ENCODE measurements at places on chromosomes 3 and 15.
A peak's percentile ranks its signal among the peaks of the same experiment; 100 is the strongest.

GRCh38 chr3:195441992-195442572 lies 738 bp downstream of the ACAP2 start:
- peak; percentile 48 for DNase-seq

GRCh38 chr3:104190681-104191080 lies 1176.0 kb upstream of the ALCAM start:
- DNase-seq = no peak

GRCh38 chr15:25717457-25718168 lies 145.5 kb downstream of the ATP10A start:
- no peak for DNase-seq

GRCh38 chr3:32422943-32423342 lies 31.3 kb downstream of the CMTM7 start:
- no peak for DNase-seq

- no peak for DNase-seq
These were observed 21.2 kb downstream of the DUOX1 start for GRCh38 chr15:45150997-45151396.

GRCh38 chr15:78178064-78178463 lies 28.9 kb downstream of the IDH3A start:
- DNase-seq = no peak

- no peak for DNase-seq
These were observed 49.5 kb downstream of the ZPLD1 start for GRCh38 chr3:102484363-102484762.

DNA sequence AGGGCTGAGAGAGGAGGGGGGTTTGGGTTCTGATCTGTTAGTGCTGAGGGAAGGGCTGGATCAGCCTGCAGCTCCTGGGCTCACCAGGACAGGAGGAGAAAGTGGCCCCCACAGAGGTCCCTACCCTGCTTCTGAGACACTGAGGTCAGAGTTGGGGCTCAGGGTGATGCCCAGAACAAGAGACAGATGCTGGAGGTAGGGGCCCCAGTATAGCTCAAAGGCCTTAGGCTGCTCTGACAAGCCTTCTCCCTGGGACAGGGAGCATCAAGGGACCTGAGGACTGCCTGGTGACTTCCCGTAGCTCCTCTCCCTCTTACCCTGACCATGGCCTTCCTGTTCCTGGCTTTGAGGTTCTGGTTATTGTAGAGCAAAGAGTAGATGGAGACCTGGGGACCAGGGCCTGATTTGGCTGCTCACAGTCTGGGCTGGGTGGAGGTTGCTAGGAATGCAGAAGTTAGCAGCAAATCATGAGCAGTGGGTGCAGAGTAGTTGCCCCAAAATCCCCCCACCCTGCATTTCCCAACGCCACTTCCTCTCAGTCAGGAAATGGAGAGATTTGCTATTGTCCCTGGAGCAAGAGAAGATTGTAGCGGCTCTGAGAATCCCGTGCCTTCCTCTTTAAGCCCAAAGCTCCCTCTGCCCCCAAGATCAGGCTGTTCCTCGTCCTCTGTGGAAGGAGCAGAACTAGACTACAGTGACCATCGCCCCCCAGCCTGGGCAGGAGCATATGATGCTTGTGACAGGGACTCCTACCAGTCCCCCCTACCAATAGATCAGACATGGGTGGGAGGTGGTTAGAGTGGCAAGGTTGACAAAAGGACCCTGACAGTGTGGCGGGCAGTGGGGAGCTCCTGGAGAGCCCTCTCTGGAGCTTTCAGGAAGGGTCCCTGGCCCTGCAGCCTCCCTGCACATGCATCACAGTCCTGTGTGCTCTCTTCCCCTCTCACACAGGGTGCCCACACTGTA lies 47.4 kb upstream of the SEC22A start:
- no peak for DNase-seq

GRCh38 chr15:75721480-75721922 lies 8.9 kb upstream of the CSPG4 start:
- no peak for DNase-seq

DNA sequence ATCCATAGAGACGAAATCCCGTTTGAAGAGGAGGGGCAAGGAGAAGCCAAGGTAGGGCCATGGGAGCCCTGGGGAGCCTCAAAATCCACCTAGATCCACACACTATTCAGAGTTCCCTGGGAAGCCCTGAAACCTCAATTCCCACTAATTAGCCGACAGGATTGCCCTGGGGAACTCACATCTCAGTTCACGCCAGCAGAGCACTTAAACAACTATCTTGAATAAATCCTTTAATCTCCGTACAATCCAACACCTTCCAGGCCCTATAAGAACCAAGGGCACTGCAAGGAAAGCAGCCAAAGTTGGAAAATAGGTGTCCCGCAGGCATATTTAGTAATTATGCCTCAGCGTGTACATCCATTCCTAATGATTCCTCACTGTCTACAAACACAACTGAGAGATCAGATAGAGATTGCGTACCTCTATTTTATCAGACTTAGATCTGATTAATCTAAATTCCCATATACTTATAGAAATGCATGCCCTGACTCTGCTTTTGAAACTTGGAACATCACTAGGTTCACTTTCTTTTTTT lies 25.6 kb upstream of the EIF4A2 start:
- DNase-seq = no peak

- no peak for DNase-seq
These were observed 9.1 kb downstream of the CDAN1 start for GRCh38 chr15:42727750-42728381.

DNA sequence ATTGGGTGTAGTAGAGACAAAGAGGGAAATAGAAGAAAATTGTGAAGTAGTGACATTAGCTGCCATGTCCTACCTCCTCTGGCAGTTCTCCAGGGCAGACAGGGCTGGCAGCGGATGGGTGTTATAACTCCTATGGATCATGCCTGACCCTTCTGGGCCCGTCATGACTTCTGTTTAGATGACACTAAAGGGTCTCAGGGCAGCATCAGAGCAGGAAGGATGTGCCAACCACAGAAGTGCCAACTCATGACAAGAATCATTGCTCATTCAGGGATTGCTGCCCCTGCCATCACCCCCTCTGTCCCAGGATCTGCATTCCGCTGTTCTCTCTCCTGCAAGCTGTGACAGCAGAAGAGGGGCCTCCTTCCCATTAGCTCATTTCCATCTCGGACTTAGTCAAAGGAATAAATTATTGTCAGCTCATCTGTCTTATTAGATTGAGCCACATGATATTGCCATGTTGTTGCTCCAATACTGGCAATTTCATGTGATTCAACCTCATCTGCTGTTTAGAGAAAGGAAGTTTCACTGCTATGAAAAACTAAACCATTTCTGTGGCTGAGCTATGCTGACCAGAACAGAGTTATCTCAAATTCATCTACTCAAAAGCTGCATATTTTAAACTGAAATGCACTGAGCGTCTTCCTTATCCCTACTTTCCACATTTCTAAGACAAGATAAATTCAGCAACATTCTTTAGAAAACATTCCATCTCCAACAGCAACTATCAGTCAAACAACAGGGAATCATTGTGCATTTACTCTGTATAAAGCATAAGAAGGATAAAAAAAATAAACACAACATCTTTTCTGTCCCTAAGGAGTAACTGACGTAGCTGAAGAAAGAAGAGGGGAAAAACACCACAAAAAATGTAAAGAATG lies 271.6 kb downstream of the FHIT start:
- DNase-seq = no peak

GRCh38 chr3:74787011-74787410 lies 172.6 kb upstream of the CNTN3 start:
- DNase-seq = no peak

- DNase-seq = no peak
These were observed 35.7 kb upstream of the SEC61A1 start for GRCh38 chr3:128016502-128016901.

DNA sequence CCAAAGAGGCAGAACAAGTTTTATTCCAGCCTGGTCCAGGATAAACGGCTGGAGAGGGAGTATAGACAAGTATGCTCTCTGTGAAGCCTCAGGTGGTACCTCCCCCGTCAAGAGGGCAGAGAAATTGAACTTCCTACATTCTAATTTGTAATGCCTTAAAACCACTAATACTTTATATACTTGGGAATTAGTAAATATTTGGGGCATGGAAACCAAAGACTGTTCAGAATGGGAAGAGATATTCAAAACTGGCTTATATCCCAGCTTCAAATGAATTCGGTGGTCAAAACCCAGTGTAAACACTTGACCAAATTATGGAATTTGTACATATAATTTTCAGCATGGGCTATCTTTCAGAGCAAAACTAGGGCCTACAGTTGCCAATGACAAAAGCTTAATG lies 122.6 kb downstream of the FBN1 start:
- no peak for DNase-seq

DNA sequence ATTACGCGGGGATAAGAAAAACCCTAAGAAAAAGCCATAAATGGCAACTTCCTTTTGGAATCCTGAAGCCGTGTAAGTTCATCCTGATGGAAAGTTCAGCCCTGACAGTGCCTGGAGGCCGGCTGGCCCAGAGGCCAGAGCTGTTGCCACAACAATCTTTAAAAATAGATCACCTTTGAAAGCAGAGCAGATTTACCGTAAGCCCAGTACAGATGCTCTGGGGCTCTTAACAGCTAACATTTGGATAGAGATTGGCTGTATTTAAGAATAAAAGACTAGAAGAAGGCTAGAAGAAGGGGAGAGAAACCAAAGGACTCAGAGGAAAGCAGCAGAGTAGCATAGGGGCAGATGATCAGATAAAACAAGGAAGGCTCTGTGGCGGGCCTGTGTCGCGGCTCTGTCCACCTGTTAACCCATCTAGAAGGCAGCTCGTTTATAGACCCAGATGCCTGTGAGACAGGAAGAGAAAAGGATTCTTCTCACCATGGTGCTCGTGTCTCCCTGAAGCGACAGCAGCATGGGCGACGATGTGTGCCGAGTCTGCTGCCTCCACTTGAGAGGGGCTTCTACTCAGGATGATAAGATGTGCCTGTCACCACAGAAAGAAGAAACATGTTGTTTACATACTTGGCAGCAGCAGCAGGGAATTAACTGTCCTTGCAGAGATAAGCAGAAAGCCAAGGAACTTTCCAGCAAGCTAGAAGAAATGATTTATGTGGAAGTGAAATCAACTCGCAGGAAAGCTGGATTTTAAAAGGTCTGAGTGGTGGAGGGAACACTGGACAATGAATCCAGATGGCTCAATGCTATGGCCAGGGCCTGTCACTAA lies 69.9 kb downstream of the SYNM start:
- no peak for DNase-seq

DNA sequence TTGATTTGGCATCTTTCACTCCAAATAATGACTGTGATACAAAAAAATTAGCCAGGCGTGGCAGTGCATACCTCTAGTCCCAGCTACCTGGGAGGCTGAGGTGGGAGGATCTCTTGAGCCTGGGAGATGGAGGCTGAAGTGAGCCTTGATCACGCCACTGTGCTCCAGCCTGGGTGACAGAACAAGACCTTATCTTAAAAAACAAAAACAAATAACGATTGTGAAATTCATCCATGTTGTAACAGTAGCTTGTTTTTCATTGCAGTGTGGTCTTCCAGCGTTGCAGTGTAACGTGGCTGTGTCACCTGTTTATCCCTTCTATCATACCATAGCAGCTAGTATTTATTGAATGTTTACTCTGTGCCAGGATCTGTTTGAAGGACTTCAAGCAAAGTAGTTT lies 120.9 kb downstream of the ITPR1 start:
- no peak for DNase-seq

DNA sequence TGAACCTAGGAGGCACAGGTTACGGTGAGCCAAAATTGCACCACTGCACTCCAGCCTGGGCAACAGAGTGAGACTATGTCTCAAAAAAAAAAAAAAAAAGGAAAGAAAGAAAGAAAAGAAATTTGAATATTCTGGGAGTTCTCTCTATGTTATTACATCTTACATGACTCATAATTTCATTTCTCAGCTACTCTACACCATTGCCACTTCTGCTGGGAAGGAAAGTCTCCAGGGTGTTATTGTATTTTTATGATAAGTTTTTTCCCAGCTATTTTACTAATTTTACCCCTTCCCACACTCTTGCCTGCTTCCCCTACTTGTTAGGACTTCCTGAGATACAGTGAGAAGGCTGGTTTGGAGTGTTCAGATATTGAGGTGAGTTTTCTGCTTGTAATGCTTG lies 69.7 kb upstream of the UMPS start:
- DNase-seq = no peak

All from activated naive CD4-positive, alpha-beta T cell treated with Interleukin-2 at 50 U/mL for 16 hours (primary cell).